ENCODE measurements at places on chromosomes 1 and 21. TPM values are rescaled to one million over a fixed set of nuclear protein-coding genes. Genes with fewer than 3 reads are reported as not detected.

- DNase-seq: no peak
Observed at GRCh38 chr1:191588905-191589304, 569.4 kb upstream of the RGS18 start.

Gene KRTAP12-2
- not detected for polyA plus RNA-seq

GRCh38 chr1:60848583-60849188 is 233.7 kb upstream of the NFIA start:
- DNase-seq: no peak

GRCh38 chr1:30274976-30275621 is 448.3 kb downstream of the MATN1 start:
- no peak for DNase-seq
